Cardiac ventricle fibroblast (primary cell): ENCODE measurements at places on chromosomes 2 and 18. TPM values are rescaled to one million over a fixed set of nuclear protein-coding genes. Genes with fewer than 3 reads are reported as not detected.

The IL36RN gene
- total RNA-seq, result not detected in 2 replicates

The SRD5A2 gene
- total RNA-seq, result not detected in 2 replicates

The ANKRD30B gene
- total RNA-seq, result not detected in 2 replicates

The RAB17 gene
- 0.34 and 0.81 TPM in 2 replicates for total RNA-seq

The SLC19A3 gene
- 5.2 and 9.9 TPM in 2 replicates for total RNA-seq

The PSMA8 gene
- not detected in 2 replicates for total RNA-seq

The NXPH2 gene
- total RNA-seq, result 0.25 TPM in 1 of 2 replicates, not detected in the other

The GPBAR1 gene
- 0.50 and 2.1 TPM in 2 replicates for total RNA-seq

The ANKRD29 gene
- total RNA-seq, result 0.50 and 1.4 TPM in 2 replicates

The ALPG gene
- total RNA-seq, result not detected in 2 replicates

The DSG1 gene
- not detected in 2 replicates for total RNA-seq

The TFCP2L1 gene
- not detected in 2 replicates for total RNA-seq

The TUBA4A gene
- 13.4 and 26.5 TPM in 2 replicates for total RNA-seq

The CTAGE1 gene
- not detected in 2 replicates for total RNA-seq

The TTLL4 gene
- 10.0 and 15.7 TPM in 2 replicates for total RNA-seq
